ENCODE measurements at places on chromosomes 13 and 19.

DNA sequence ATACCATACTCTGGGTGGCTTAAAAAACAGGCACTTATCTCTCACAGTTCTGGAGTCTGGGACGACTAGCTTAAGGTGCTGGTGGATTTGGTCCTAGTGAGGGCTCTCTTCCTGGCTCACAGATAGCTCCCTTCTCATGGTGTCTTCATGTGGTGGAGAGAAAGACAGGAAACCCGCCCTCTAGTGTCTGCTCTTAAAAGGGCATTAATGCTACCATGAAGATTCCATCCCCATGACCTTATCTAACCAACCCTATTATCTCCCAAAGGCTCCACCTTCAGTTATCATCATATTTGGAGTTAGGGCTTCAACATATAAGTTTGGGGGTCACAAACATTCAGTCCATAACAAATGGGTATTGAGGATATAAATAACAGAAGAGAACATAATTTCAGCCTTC is 139.4 kb downstream of the HS6ST3 start:
- DNase-seq: no peak

DNA sequence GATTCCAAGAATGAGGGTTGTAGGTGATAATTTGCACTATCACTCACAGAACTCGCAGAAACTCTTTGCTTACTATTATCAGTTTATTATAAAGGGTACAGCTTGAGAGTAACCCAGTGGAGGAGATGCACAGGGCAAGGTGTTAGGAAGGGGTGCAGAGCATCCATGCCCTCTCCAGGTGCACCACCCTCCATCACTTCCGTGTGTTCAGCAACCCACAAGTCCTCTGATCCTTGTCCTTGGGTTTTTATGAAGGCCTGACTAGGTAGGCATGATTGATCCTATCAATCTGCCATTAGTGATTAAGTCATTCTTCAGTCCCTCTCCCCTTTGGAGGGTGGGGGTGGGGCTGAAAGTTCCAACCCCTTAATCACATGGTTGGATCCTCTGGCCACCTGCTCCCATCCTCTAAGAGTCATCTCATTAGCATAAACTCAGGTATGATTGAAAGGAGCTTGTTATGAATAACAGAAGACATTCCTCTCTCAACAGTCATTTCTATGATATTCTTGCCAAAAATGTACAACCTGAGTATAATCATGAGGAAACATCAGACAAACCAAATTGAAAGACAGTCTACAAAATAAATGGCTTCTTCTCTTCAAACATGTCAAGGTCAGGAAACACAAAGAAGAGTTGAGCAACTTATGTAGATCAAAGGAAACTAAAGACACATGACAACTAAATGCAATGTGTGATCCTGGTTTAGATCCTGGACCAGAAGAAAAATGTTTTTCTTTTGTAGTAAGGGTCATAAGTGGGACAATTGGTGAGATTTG is 225.4 kb downstream of the PCCA start:
- no peak for DNase-seq

DNA sequence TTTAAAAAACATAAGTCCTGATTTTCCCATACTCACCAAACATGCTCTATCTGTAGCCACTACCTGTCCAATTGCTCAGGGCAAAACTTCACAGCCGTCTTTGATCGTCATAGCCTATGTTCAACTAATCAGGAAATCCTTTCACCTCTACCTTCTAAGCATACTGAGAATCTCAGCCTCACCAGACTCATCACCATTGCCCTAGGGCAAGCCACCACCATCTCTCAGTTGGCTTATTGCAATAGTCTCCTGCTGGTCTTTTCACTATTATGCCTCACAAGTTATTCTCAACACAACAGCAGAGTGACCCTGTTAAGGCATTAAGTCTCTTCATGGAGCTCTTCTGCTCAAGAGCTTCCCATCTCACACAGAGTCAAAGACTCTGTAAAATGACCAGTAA is 260.4 kb upstream of the MAB21L1 start:
- DNase-seq: no peak

DNA sequence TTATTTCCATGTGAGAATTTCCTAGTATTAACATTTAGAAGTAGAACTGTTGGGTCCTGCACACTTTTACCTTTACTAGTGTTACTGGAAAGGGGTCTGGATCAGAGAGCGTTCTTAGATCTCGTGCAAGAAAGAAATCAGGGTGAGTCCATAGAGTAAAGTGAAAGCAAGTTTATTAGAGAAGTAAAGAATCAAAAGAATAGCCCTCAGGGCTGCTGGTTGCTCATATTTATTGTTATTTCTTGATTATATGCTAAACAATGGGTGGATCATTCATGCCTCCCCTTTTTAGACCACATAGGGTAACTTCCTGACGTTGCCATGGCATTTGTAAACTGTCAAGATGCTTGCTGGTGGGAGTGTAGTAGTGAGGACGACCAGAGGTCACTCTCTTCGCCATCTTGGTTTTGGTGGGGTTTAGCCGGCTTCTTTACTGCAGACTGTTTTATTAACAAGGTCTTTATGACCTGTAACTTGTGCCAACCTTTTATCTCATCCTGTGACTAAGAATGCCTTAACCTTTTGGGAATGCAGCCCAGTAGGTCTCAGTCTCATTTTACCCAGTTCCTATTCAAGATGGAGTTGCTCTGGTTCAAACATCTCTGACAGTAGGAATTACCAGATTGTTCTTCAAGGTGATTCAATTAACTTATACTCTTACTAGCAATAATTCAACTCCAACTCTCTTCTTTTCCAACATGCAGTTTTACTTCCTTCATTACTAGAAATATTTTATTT is 27.4 kb downstream of the NDFIP2 start:
- DNase-seq: no peak

DNA sequence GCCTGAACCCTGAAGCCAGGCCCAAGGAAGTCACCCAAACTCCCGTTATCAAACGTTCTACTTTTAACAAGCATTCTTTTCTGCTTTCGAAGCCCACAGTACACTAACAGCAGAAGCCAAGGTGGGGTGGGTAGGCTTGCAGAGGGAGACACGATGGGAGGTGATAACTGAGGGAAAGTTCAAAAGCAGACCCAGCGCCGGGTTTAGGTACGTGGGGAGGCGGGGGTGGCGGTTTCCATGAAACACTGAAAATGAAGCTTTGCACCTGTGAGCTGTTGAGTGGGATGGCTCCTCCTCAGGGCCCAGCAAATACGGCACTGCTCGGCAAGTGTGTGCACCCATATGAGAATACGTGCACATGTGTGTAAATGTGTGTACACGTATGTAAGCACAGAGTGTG is 49.8 kb downstream of the KLF2 start:
- no peak for DNase-seq

DNA sequence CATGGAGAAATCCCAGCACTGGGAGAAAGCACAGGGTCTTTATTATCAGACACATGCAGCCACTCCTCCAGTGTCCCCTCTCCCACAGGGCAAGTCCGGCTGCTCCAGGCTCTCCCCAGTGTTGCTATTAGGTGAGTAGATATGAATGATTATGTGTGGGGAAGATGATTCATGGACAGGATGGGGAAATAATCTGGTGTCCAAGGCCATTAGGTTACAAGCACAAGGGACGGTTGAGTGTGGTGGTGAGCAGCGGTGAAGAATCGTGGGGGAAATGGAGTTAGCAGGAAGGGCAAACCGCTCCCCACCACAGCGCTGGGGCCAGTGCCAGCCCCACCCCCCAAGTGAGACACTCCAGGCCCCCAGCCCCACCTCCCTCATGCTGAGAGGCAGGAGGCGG is 19.0 kb downstream of the CD177 start:
- no peak for DNase-seq

GRCh38 chr19:1365319-1366269 is 18.1 kb upstream of the NDUFS7 start:
- DNase-seq: no peak

- no peak for DNase-seq
These were observed 25.2 kb downstream of the ZNRF4 start for GRCh38 chr19:5480427-5480836.

GRCh38 chr19:54114340-54115108 is 933 bp downstream of the TFPT start:
- DNase-seq: no peak

GRCh38 chr13:112454648-112455334 is 78.6 kb downstream of the SPACA7 start:
- no peak for DNase-seq

- no peak for DNase-seq
These were observed 34.1 kb downstream of the STK24 start for GRCh38 chr13:98542568-98543377.

DNA sequence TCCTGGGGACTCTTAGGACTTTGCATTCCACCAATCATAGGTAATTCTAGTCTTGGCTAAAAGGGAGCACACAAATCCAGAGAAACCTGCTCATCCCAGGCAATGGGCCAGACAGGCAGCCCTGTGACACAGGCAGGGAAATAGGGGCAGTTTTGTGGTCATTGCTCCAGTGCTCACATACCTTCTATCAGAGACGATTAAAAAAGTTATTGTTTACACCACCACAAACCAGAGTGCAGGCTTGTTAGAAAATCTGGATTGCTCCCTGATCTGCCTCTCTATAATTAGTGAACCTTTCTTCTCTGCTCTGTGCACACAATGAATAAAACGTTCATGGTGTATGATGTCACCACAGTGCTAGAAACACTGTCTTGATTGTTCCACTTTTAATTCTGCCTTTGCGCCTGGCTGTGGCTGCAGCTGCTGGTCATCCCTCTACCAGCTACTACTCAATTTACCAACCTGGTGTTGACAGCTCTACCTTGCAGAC is 121.6 kb upstream of the SPATA13 start:
- DNase-seq: no peak

DNA sequence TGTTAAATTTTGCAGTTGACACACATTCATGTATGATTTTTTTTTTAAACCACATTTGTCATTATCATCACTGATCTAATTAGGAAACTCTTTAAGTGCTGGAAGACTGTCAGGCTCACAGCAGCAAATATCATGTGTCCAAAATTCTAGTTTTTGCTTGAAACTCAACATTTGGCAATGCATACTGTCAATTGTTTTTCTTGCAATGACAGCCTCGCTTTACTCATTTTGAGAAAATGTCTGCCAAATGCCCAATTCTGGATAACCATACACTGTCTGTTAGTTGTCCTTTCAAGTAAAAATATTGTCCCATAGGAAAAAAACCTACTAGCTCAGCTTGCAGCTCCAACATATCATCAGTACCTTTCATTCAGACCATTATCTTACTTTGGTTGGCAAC is 523.9 kb upstream of the ARGLU1 start:
- DNase-seq: no peak

- DNase-seq: no peak
These were observed 843 bp upstream of the TDRD3 start for GRCh38 chr13:60395971-60396782.

DNA sequence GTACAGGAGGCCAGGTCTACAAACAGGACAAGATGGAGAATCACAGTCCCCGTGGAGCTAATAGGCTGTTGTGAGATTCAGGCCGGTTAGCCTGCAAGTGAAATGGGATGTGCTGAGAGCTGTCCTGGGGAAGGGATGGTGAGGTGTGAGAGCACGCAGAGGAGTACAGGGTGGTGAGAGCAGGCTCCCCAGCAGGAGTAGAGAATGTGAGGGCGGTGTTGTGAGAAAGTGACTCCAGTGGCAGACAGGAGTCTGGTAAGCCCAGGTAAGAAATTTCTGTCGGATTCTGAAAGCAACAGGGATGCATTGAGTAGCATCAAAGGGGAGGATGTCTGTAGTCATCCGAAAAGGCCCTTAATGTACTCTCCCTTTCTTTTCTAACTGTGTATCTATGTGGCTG is 50.7 kb upstream of the GPR183 start:
- DNase-seq: no peak

DNA sequence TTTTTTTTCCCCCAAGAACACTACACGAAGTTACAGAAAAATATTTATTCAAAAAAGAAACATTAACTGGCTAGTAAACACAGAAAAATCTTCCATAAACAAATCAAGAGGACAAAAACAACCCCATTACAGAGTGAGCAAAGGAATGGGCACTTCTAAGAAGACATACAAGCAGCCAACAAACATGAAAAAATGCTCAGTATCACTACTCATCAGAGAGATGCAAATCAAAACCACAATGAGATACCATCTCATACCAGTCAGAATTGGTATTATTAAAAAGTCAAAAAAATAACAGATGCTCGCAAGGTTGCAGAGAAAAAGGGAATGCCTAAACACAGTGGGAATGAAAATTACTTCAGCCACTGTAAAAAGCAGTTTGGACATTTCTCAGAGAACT is 131.7 kb downstream of the UGGT2 start:
- no peak for DNase-seq

DNA sequence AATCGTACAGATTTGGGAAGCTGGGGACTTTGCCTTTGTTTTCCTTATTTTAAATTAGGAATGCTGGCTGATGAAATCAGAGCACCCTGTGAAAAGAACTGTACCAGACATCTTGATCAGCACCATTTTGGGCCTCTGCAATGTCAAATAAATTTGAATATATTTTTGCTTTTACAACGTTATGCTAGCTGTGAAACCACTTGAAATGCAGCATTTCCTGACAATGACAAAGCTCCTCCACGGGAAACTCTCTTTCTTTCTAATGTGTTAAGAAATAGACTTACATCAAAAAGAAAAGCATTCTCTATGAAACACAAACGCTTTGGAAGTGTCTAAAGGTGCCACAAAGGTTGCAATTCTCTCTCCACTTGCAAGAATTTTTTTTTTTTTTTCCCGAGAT is 47.1 kb upstream of the MAP3K10 start:
- no peak for DNase-seq

GRCh38 chr13:54627646-54628372 is 1599.2 kb downstream of the OLFM4 start:
- no peak for DNase-seq

DNA sequence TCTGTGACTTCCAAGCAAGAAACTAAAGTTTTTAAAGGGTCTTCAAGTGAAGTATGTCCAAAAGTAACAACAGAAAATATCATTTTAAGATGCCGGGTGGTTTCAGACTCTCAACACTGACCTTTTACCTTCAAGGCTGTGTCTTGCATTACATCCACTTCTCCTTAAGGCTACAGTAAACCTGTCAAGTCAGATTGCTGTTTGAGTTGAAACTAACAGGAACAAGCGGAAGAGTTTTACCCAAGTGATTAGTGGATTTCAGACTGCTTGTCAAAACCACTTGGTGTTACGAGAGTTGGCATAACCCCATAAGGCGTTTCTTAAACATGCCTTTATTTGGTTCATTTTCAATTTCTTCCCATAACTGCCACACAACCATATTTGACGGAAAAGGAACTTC is 283.1 kb downstream of the DCT start:
- DNase-seq: no peak

DNA sequence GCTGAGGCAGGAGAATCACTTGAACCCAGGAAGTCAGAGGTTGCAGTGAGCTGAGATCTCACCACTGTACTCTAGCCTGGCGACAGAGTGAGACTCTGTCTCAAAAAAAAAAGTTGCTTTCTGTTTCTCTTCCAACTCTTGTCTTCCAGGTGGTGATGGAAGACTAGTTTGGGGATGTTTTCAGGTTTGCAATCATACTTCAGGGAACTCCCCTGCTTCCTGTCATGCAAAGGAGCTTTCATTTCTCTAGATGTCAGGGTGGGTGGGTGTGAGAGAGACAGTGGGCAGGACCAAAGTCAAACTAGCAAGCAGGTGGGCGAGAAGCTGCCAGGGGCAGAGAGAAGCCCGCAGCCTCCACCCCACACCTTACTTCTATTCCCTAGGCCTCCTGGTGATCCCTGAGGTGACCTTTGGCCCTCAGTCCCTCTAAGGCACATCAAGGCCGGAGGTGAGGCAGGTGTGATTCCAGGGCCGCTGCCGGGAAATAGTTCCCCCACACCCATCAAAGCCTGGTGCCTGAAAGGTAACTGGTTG is 25.7 kb downstream of the CCNE1 start:
- DNase-seq: no peak

All from cerebellar nuclear complex (tissue), 1 donor.